AG10803 (cell line): ENCODE measurements at places on chromosomes 7 and 10.
A peak's percentile ranks its signal among the peaks of the same experiment; 100 is the strongest.

- no peak for DNase-seq
Observed at GRCh38 chr10:128568041-128568440, 441.8 kb upstream of the MKI67 start.

DNA sequence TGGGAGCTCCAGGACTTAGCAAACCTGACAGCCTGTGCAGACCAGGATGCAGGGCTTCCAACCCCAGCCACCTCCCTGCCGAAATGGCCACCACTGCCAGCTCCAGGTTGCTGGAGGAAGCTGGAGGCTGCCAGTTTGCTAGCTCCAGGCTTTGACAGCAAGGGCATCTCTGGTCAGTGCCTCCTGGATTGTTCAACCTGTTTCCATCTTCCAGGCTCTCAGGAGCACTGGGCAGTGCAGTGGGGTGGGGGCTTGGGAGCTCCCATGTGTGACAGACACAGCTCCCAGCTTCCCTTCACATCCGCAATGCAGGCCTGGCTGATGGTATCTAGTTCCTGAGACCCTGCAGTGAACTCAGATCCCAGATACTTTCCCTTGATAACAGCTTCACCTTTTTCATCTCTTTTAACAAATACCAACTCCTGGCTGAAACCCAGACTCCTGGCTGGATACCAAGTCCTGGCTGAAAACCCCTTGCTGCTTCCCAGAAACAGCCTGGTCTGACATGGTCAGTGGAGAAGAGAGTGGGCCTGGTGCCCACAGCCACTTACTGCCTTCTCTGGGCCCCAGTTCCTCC, 20.8 kb upstream of the RET start:
- DNase-seq = no peak

- DNase-seq = peak; percentile 44
Observed at GRCh38 chr10:24503461-24504320, 220.0 kb downstream of the ARHGAP21 start.

GRCh38 chr7:139023076-139023475, 12.8 kb downstream of the ZC3HAV1L start:
- peak; percentile 37 for DNase-seq

- no peak for DNase-seq
Observed at GRCh38 chr10:12350925-12351324, 1.6 kb downstream of the CAMK1D start.

GRCh38 chr10:17062493-17062892, 67.1 kb downstream of the CUBN start:
- peak; percentile 89 for DNase-seq

- peak; percentile 45 for DNase-seq
Observed at GRCh38 chr7:92714767-92715166, 121.6 kb downstream of the CDK6 start.

- DNase-seq = peak; percentile 7
Observed at GRCh38 chr7:34277803-34278199, 372.5 kb downstream of the BMPER start.

DNA sequence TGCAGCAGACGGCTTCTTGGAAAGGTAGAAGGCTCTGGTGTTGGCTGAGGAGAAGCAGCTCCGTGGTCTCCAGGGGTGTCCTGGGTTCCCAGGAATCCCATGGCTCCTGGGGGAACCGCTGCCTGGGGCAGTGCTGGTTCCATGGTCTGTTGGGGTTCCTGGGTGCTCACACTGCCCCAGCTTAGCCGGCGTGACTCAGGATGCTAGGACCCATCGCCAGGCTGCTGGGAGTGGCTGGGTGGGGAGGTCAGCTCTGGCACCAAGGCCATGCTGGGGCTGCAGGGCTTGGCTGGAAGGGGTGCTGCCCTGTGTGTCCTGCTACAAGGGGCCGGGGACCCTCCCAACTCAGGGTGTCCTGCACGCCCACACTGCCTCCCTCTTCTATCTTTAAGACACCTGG, 9.4 kb downstream of the MGMT start:
- DNase-seq = no peak

DNA sequence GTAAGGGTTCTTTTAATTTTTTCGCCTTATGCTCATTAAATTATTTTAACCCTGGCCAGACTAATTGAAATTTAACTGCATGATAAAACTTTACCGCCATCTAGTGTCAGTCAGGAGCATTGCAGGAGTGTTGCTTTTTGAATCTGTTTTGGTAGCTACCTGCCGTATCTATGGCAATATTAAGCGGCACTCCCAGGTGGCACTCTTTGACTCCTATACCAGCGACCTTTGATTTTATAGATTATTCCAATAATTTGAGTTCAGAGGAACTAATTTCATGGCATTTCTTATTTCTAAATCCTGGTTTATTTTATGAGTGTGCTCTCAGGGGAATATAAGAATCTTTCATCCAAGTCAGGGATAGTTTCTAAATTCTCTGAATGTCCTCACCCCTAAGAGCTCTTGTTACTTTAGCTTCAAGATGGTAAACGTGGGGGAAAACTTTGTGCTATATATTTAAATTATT, 198.9 kb downstream of the REEP3 start:
- peak; percentile 42 for DNase-seq

DNA sequence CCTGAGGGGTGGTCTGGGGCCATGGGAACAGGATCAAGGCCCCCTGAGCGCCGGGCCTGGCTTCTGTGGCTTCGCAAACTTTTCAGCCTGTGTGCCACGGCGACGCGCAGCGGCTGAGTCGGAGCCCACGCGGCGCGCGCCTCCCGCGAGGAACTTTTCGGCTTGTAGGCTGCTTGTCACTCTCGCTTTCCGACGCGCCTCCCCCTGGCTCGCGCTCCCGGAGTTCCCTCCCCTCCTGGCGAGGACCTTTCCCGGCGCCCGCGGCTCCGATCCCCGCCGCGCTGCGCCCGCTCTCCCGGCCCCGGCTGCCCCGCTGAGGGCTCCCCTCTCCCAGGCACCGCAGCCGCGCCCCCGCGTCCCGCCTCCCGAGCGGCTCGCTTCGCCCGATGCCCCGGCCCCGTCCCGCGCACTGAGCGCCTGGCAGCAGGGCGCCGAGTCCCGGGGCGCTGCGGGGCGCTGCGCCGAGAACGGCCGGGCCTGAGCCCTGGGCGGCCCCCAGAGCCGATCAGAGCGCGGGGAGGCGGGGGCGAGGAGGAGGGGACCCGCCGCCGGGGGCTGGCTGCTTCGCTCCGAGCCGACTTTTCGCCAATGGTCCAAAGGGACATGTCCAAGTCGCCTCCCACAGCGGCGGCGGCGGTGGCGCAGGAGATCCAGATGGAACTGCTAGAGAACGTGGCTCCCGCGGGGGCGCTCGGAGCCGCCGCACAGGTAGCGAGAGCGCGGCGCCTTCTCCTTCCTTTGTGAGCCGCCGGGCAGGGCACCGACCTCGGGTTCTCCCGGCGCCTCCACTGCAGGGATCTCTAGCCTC, at the start of gene CACNB2:
Gene CACNB2, plus strand, starts transcription at position 276 of the 808 bp plus-strand sequence.
- DNase-seq = peak; percentile 43

GRCh38 chr10:106450966-106451365, 713.5 kb downstream of the SORCS1 start:
- DNase-seq = no peak

DNA sequence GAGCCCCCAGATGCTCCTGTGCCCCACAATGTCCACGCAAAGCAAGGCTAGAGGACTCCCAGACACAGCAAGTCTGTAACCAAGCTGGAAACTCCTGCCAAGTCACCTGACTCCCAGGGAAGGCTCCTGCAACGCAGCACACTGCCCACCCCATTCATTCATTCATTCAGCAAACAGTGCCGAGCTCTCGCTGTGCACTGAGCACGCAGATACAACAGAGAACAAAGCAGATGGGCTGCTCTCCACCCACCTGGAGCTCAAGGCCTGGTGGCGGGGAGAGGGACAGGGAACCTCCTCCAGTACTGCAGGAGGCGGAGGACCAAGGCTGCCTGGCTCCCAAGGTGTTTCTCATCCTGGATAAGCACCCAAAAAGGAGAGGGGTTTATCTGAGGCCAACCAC, 8.6 kb downstream of the KCNH2 start:
- DNase-seq = no peak

GRCh38 chr7:18515067-18515466, 19.5 kb downstream of the HDAC9 start:
- peak; percentile 54 for DNase-seq

DNA sequence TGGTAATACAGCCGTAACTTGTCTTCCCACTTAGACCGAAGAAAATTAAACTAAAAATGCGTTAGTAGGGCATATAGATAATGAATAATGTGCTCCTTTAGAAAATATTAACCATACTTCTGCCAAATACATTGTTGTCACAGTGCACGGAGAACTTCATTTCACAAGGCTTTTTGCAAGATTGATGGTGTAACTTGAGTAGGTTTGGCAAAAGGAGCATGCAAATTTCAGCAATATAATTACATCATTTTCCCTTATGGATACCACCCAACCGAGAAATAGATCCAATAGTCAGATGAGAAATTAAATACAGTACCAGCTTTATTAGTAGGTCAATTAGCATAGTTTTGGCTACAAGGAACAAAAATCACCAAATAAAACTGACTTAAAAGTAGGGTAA, 792.6 kb upstream of the C7orf33 start:
- peak; percentile 5 for DNase-seq

DNA sequence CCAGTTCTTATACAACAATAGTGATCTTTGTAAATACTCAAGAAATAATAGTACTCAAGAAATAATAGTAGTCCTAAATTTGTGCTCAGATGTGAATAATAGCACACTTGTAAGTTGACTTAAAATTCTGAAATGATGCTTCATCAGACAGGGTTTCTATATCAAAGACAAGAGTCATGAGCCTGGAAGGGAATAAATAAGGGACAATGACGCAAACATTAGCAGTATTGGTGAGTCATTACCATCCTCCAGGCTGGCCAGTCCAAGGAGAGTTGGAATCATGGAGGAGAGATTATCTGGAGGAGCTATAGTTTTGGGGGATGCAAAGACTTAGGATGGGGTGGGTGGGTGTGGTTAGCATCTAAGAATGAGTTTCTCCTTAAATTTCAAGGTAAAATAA, 6.1 kb upstream of the SH3PXD2A start:
- peak; percentile 48 for DNase-seq

DNA sequence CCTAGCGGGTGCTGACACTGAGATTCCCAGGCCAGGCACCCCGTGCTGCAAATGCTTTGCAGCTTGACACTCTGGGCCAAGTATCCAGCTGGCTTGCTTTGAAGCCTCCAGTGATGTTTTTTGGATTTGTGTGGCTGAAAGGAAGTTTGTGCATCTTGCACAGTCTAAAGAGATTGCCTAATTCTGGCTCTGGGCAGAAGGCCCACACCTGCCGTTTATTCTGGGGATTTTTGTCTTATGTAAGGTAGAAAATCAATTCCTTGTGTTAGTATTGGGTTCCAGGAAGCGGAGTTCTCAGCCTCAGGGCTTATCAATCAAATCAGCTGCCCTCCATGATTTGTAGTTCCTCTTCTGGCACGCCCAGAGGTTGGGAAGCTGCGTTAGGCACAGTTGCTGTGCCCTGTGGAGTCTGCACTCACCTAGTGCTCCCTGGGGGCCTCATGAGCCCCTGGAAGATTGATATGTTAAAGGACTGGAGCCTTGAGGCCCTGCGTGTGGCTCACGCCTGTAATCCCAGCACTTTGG, 8.4 kb upstream of the PURB start:
- DNase-seq = peak; percentile 33

DNA sequence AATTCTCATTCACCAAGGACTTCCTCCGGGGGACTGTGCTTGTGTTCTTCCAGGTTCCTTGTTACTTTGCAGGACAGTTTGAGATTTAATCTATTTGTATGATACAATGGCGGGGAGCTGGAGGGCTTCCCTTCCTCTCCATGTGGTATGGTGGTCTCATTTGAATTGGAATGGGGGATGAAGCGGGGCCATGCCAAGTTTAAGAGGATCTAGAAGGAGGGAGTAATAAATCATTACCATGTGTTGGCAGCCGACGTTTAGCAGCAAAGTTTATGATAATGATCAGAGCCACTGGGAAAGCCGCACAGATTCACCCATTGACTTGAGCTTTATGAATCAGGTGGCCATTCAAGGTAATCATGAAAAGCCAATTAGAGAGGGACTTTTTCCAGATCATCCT, 355.1 kb upstream of the MGMT start:
- DNase-seq = no peak

- DNase-seq = no peak
Observed at GRCh38 chr7:5777932-5778331, 3.5 kb downstream of the RNF216 start.

GRCh38 chr7:13560441-13560840, 429.0 kb downstream of the ETV1 start:
- peak; percentile 54 for DNase-seq

- DNase-seq = peak; percentile 83
Observed at GRCh38 chr10:51244748-51245490, 170.6 kb downstream of the PRKG1 start.

- DNase-seq = peak; percentile 13
Observed at GRCh38 chr10:52653263-52653909, 119.2 kb downstream of the MBL2 start.

DNA sequence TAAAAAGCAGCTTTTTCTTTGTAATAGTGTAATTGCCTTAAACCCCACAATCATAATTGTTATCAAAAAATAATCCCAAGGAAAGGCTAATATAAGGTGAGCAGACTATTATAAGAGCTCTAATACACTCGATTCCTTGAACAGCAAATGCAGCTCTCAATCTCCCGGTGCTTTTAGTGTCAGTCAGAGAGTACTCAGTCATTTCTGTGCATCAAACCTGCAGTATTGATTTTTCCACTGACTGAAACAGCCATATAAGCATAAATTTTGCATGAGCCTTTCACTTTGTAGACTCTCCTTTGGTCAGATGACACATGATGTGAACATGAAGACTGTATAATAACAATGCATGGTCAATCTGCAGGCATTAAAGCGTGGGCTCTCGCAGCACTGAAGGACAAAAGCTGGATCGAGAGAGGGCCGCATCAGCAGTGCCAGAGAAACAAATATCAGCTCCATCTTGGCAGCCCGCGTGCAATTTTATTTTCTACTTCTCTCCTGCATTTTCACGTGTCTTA, 272.0 kb downstream of the POU6F2 start:
- no peak for DNase-seq

DNA sequence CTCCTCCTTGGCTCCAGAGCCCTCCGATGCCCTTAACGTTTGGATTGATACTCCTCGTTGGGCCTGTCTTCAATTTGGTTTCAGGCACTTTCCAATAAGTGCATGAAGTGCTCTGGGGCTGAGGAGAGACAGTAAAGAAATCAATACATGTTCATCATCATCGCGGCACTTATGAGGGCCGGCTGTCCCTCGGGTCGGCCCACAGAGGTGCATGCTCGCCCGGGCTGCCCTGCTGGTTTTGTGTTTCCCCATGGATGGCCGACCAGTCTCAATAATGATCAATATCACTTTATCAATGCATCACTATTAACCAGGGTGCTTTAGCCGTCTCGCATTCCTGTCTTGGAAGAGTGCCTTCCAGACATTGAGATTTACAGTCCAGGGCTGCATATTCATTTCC, 154.2 kb downstream of the EBF3 start:
- no peak for DNase-seq

- peak; percentile 71 for DNase-seq
Observed at GRCh38 chr10:73644015-73644743, 2.9 kb upstream of the MYOZ1 start.

DNA sequence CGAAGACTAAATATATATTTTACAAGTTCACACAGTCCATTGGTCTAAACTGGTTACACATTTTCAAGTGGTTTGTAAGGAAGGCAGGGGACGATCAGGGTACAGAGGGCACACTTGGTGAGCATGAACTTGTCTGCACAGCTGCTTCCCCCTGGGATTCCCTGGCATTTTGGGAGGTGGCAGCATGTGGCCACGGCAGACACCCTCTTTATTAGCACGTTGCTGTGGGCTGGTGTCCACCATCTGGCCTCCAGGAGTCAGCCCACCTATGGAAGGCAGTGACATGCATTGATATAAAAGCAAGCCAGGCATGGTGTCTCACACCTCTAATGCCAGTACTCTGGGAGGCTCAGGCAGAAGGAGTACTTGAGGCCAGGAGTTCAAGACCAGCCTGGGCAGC, 350.2 kb downstream of the TYW1 start:
- no peak for DNase-seq
